ENCODE measurements at places on chromosomes 1 and 21. TPM values are rescaled to one million over a fixed set of nuclear protein-coding genes. Genes with fewer than 3 reads are reported as not detected.
A peak's percentile ranks its signal among the peaks of the same experiment; 100 is the strongest.

The CCDC27 gene
- total RNA-seq = not detected

The LYST gene
- total RNA-seq = 5.3 TPM

DNA sequence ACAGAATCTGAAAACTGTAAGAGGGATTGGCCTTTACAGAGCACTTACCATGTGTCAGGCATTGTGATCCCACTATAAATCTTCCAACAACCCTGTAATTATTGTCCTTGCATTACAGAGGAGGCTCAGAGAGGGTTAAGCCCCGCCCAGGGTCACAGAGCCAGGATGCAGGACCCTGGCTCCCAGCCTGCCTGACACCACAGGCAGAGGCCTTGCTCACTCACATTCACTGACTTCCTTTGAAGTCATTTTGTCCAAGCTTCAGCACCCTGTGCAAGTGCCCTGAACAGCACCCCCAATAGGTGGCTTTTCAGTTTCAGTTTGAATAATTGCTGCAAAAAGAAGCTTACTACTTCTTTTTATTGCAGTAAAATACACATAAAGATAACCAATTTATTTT, 256.8 kb upstream of the NFIA start:
- peaks cover 12% of the 10 kb centered on the region for H3K36me3 ChIP-seq
- no peak overlapping the region for H3K27ac ChIP-seq
- no peak for DNase-seq
- no peak overlapping the region for H3K4me3 ChIP-seq
- peaks cover 55% of the 10 kb centered on the region for H3K4me1 ChIP-seq

The COL9A2 gene
- total RNA-seq = 9.0 TPM

GRCh38 chr21:41924368-41924754, 29.5 kb downstream of the C2CD2 start:
- DNase-seq = no peak
- no peak overlapping the region for H3K27ac ChIP-seq
- no peak overlapping the region for H3K4me3 ChIP-seq
- H3K27me3 ChIP-seq = no peaks in the 10 kb centered on the region
- H3K4me1 ChIP-seq = peaks cover 15% of the 10 kb centered on the region

GRCh38 chr1:168863772-168864171, 134.8 kb upstream of the DPT start:
- H3K27me3 ChIP-seq = no peaks in the 10 kb centered on the region
- DNase-seq = no peak
- H3K36me3 ChIP-seq = peaks cover 6% of the 10 kb centered on the region
- H3K27ac ChIP-seq = peak overlapping the region; percentile 50
- H3K4me1 ChIP-seq = peaks cover 17% of the 10 kb centered on the region

DNA sequence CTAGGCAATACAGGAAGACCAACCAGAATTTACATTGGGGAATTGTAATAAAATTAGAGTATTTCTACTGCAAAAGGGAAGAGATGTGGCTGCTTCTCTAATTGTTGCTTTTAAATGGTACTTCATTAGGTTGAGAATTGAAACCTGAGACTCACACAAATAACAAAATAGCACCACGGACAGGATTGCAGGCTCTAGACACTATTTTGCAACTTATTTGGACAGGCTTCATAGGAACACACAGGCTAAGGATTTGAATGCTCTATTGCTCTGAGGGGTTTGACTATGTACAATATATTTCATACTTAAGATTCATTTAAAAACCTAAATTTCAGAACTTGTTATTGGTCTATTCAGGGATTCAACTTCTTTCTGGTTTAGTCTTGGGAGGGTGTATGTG, 79.6 kb downstream of the ATP1B1 start:
- no peak overlapping the region for H3K27ac ChIP-seq
- H3K4me1 ChIP-seq = no peaks in the 10 kb centered on the region
- no peak for DNase-seq
- no peaks in the 10 kb centered on the region for H3K36me3 ChIP-seq
- no peaks in the 10 kb centered on the region for H3K27me3 ChIP-seq

DNA sequence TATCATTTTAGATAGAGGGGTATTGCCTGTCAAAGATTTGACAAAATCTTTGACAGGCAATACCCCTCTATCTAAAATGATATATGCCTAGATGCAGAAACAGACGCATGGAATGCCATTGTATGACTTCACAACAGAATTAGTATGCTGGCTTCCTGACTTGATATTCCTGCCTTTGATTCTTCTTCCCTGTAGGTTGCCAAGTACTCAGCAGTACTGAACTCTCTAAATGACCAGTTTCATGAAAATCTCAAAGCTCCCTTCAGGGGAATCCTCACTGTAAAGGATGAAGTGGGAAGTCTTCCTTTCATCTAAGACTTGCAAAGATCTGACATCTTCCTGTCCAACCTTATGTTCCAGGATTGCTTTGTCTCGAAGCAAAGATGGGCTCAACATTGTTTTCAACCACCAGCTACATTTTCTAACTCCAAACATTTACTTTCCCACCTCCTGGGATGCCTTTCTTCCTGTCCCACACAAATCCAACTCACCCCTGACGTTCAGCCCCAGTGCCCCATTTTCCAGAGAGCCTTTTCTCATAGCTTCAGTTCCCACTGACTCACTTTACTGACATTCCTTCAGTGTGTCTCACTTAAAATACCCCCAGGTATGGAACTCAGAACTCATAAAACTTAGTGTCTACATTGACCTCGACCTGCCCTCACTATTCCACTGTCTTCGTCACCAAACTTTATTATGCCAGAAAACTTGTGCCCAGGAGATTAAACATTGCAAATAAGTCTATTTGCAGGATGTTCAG, 67.3 kb upstream of the KCNJ6 start:
- no peak for DNase-seq
- H3K27ac ChIP-seq = no peak overlapping the region
- H3K4me1 ChIP-seq = no peaks in the 10 kb centered on the region
- no peak overlapping the region for H3K4me3 ChIP-seq

DNA sequence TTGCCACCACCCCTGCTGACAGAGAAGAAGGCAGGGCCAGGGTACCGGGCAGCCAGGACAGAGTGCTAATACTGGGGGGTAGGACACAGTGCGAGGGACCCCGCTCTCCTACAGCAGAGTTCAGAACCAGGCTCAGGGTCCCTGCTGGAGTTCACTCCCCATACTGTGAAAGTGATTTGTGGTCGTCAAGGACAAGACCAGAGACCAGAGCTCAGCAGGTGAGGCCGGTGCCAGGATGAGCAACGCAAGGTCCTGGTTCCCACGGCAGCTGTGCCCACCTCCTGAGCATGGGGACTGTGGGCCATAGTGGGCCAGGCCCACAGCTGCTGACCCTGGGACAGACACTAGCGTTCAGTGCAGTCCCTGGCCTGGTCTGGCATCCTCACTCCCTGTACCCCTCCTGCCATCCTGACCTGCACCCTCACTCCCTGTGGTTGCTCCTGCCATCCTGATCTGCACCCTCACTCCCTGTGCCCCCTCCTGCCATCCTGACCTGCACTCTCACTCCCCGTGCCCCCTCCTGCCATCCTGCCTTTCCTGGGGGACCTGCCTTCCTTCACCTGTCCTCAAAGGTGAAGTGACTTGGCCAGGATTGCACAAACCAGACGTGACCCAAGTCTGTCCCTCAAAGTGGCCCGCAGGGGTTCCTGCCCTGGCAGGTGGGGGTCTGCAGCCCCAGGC, 13.8 kb upstream of the PTTG1IP start:
- H3K27me3 ChIP-seq = peaks cover 3% of the 10 kb centered on the region
- no peaks in the 10 kb centered on the region for H3K36me3 ChIP-seq
- peak overlapping the region; percentile 78 for H3K27ac ChIP-seq
- H3K4me1 ChIP-seq = no peaks in the 10 kb centered on the region
- no peak for DNase-seq

DNA sequence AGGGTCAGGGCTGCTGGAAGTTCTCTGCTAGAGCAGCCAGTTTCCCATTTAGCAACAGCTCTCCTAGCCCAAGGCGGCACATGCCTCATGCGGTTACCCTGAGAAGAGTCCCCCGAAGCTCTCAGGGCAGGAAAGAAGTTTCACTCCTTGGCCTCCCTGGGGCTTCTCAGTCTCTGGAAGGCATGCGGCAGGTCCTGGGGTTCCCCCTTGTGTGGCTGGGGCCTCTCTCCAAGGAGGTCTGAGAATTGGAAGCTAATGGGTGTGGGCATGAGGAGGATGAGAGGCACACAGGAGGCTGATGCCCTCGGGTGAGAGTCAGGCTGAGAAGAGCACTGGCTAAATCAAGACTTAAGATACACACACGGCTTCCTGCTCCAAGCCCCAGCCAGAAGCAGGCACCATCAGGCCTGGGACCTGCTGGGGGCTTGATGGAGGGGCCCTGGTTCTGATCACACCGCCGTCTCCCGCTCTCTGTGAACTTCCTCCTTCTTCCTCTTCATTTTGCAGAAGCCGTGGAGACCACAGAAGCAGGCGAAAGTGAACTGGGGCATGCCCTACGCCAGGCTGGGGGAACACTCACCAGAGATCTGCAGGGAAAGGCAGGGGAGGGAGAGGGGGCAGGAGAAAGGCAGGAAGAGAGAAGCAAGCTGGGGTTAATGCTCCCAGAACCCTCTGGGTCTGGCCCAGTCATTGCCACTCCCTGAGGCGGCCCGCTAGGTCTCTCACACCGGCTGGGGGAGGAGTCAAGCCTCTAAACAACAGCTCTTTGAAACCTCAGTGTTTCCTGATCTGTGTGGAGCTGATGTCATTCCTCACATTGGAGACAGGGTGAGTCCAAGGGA, 15.1 kb downstream of the BLACAT1 start:
- H3K36me3 ChIP-seq = no peaks in the 10 kb centered on the region
- peak overlapping the region; percentile 70 for H3K4me3 ChIP-seq
- no peaks in the 10 kb centered on the region for H3K27me3 ChIP-seq
- peaks cover 80% of the 10 kb centered on the region for H3K4me1 ChIP-seq

The KRTAP12-2 gene
- total RNA-seq = not detected

DNA sequence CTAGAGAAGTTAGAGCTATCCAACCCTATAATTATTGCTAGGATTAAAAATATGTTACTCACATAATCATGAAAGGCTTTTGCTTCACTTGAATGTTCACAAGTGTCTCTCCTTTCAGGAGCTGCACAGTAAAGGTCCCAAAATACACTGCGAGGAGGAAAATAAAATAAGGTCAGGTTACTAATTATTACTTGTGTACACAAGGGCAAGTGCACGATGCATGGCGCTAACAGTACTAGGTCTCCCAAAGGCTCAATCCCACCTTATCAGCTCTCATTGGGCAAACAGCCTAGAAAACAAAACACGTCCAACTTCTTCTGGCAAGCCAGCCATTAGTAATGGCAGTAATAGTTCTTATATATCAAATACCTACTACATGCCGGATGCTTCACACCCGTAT, 4.4 kb downstream of the SSBP3 start:
- no peak overlapping the region for H3K27ac ChIP-seq
- H3K4me1 ChIP-seq = peaks cover 58% of the 10 kb centered on the region
- H3K27me3 ChIP-seq = no peaks in the 10 kb centered on the region
- no peak for DNase-seq
